ENCODE measurements at places on chromosomes 1 and 21. TPM values are rescaled to one million over a fixed set of nuclear protein-coding genes. Genes with fewer than 3 reads are reported as not detected.

- DNase-seq = no peak
These were observed 15.3 kb downstream of the RSPH1 start for GRCh38 chr21:42480736-42481135.

DNA sequence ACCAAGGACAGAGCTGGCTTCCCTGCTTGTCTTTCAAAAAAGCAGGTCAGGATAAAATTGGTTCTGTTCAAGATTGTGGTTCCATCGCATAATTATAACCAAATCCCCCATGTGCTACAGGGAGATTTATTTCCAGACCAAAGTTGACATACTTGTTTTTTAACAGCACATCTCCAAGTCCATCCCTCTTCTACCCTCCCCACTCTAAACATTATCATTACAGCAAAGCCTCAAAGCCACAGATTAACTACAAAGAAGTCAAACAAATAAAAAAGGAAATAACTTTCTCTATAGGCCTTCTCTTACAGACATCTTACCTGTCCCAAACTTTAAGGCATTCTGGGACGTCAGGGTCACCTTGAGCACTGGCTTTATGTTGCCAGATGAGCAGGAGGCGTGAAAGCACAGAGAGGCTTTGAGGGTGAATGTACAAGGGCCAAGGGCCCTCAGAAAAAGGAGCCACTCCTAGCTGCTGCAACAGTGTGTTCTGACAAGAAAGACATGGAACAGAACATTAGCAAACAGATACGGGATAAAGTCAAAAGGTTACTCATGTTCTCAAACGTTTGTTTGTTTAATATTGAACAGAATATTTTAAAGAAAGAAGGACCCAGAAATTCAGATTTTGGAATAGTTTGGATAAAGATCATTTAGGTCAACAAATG is 31.2 kb downstream of the UBR4 start:
- no peak for DNase-seq

- DNase-seq = no peak
These were observed 844 bp upstream of the MEAF6 start for GRCh38 chr1:37515185-37516034.

DNA sequence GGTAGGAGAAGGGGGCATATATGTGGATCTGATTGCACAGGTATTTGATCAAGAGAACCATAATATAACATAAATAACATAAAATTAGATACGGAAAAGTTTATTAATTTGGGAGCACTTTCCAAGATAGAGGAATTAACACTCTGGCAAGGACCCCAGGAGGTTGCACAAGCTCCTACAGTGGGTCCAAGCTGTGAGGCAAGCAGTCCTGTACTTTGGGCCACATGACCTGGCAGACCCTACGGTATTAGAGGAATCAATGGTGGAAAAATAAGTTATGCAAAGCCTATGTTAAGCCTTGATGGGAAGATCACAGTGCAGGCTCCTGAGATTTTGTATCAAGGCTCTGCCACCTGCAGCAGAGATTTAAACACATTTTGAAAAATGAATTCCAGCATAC is 220.1 kb downstream of the COL24A1 start:
- DNase-seq = no peak

DNA sequence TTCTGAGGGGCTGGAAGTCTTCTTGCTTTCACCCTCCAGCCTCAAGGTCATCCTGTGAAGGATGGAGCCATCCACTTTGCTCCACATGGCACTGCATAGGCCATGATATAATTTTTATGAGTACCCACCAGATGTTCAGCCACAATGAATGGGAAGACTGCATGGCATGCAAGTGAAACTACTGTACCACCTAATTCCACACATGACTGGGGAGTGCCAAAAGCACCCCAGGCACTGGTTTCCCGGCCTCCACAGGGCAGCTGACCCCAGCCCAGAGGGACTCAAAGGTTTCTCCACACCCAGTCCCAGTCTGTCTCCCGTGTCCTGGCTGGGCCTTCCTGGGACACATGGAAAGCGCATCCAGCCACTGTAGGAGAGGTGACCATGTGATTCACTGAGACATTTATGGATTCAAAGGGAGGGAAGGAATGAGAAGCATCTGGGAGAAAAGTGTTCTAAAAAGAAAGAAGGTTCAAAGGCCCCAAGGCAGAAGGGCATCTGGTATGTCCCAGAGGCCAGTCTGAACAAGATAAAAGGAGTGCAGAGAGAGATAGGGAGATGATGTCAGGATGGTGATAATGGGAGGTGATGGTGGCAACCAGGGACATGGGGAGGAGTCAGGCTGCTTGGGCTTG is 12.1 kb downstream of the RHOU start:
- no peak for DNase-seq

DNA sequence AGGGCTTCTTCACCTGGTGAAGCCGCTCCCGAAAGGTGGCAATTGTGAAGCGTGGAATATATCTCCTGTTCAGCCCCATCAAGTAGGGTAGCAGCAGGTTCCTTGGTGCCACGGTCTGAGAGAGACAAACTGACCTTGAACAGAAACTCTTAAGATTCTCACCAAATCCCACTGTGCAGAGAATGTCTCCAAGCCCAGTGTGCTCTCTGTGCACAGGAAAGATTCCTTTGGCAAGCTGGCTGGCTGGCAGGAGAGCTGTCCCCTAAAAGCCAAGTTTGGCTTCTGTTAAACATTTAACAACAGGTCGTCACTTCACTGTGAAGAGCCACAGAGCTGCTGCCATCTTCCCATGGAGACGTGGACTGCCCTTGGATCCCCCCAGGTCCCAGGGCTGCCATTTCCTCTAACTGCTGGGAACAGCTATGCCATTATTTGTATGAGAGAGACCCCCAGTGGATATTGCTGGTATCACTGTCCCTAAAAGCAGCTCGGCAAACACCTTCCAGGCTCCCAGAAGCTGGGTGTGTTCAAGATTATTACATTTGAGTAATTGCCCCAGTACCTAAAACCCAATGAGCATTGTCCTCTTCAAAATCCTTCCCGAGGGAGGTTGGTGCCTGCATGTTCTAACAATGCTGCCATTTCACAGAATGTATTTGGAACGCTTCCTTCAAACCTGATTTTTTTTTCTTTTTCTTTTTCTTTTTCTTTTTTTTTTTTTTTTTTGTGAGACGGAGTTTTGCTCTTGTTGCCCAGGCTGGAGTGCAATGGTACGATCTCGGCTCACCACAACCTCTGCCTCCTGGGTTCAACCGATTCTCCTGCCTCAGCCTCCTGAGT is 71.8 kb downstream of the CD58 start:
- peak; percentile 78 for DNase-seq

DNA sequence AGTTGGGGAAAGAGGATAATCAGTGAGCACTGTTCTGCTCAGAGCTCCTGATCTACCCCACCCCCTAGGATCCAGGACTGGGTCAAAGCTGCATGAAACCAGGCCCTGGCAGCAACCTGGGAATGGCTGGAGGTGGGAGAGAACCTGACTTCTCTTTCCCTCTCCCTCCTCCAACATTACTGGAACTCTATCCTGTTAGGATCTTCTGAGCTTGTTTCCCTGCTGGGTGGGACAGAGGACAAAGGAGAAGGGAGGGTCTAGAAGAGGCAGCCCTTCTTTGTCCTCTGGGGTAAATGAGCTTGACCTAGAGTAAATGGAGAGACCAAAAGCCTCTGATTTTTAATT is 42.7 kb downstream of the YARS1 start:
- no peak for DNase-seq

- no peak for DNase-seq
These were observed at the start of gene CLDN8 for GRCh38 chr21:30216041-30216723. Gene CLDN8 (minus strand): TSS chr21:30216097. CDS start chr21:30215925, 172 bp downstream.

CELSR2 gene
- polyA plus RNA-seq = 0.11 TPM

PIK3CD gene
- 3.3 TPM for polyA plus RNA-seq

ZFP69B gene
- polyA plus RNA-seq = 3.9 TPM
